ENCODE measurements at places on chromosomes 11 and 22.

- no peak for DNase-seq
Measured at GRCh38 chr11:73273222-73273895, 1.2 kb downstream of the P2RY6 start.

GRCh38 chr11:64757549-64758329 lies 2.0 kb downstream of the PYGM start:
- DNase-seq, result no peak

- DNase-seq, result no peak
Measured at GRCh38 chr11:11296434-11296833, 56.6 kb downstream of the CSNK2A3 start.

- DNase-seq, result no peak
Measured at GRCh38 chr11:59358020-59358419, 675 bp upstream of the OR5AN1 start.

DNA sequence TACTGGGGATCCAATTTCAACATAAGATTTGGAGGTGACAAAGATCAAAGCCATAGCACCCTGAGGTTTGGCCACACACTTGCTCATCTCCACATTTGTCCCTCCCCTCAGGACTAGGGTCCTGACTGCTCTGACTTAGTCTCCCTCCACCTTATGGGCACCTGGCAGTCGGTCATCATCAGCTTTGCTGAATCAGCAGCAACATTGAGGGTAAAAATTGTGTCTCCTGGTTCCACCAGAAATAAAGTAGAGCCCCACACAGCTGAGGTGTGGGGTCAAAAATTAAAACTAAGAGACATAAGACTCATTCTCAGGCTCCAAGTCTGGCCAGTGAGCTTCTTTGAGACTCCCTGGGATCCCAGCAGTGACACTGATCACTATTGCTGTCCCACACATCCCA lies 56.2 kb downstream of the GGTLC2 start:
- DNase-seq, result no peak
